ENCODE measurements at places on chromosomes 5 and 9.

GRCh38 chr5:32013658-32014057 lies 160.5 kb downstream of the GOLPH3 start:
- no peak for DNase-seq

GRCh38 chr5:129748913-129749880 lies 1.3 kb downstream of the MINAR2 start:
- DNase-seq, result no peak

DNA sequence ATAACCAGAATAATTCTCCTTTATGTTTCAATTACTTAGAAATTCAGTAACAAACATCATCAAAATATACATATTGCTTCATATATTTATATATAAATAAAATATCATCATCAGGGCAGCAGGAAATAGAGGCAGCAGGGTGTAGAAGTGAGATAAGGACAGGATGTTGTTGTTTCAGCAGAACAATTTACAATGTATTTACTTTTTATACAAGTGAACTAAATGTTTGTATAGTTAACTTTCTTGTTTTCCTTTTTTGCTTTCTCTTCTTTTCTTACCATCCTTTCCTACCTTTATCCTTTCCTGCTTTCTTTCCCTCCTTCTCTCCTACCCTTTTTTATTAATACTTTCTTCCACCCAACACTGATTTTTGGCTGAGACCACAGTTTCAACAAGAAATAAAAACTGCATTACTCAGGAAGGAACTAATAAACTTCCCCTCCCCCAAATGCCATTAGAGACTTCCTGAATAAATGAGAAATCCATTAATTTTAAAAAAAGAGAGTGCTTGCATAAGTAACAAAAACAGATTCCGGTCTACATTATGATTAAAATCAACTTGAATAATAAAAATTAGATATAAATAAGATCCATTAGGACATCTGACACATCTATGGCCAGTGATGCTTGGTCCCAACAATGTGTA lies 159.8 kb upstream of the ACOT12 start:
- no peak for DNase-seq

DNA sequence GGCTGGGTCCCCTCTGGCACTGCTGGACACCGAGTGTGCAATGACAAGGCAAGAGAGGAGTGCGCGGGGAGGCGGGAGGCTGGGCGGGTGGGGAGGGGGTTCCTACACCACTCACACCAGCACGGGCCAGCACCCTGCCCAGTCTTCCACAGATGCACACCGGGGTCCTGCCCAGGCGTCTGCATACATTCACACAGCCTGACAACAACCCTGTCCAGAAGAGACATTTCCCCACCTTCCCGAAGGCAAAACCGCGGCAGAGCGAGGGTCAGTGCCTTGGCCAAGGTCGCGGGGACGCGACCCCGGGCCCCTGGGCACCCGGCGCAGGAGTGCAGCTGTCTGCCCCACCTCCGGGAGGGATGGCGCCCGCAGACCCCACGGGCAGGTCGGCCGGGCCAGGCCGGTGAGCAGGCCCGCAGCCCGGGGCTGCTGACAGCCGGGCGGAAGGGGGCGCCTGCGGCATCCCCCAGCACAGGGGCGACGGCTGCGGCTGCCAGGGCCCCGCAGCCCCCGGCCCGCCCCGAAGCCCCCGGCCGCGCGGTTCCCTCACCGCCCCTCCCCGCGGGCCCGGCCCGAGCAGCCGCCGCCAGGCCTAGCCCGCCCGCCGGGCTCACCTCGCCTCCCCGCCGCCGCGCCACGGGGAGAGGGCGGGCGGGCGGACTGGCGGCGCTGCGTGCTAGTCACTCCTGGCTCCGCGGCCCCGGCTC lies 496 bp downstream of the MAPK9 start:
- peak; percentile 3 for DNase-seq

DNA sequence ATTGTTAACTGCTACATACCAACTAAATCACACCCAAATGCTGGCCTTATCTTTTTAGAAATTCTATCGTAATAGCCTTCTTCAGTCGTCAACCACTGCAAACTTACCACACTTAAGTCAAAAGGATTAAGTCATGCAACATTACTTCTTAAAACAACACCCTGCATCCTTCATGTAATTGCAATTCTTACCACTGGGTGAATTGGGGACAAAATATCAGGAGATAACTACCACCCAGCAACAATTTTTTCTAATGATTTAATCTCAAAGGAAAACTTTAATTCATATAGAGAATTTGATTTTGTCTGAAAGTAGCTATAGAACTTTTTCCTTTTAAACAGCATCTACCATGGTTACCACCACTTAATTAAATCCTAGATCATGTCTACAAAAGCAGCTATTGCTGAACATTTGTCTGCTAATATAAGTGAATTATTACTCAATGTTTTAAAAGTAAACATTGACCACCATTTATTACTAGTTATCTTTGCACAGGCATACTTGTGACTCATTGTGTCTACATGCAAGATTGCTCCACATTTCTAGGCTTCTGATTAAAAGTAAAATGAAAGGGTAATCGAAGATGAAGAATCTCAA lies 10.5 kb downstream of the MLLT3 start:
- peak; percentile 29 for DNase-seq

GRCh38 chr9:127528422-127529251 lies 77.3 kb downstream of the LRSAM1 start:
- DNase-seq, result no peak

- no peak for DNase-seq
These were observed 14.2 kb upstream of the AP3B1 start for GRCh38 chr5:78308703-78309102.

DNA sequence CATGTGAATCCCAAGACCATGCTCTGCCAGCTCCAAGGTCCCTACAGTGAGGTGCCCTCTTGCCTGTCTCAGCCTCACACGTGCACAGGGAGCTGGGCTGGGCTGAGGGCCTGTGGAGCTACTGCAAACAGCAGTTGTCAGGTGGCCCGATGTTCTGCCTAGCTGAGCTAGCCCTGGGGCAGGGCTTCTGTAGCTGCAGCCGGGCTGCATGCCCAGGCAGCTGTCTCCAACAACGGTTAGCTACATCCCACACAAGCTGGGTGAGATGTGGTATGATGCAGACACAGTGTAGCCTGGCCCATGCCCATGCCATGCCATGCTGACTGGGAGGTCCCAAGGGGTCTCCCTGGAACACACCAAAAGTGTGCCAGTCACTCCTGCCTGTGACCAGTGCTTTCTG lies 62.0 kb downstream of the MACROH2A1 start:
- no peak for DNase-seq

DNA sequence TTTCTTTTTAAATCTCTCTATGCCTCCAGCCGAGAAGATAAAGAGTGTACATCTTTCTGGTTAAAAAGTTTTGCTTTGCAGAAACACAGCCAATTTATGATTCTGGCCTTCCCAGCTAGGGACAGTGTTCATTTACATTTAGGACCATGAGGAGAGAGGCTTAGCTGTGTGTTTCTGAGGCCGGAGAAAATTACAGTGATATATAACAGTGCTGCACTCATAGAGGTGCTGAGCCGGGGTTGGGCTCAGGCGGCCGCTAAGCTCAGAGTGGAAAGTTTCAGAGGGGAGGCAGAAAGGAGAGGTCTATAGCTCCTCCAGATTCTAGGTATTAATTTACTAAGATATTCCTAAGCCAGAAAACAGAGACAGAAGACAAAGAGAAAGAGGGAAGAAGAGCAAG lies 37.0 kb upstream of the LCP2 start:
- no peak for DNase-seq

GRCh38 chr5:167916706-167917105 lies 374.7 kb upstream of the WWC1 start:
- DNase-seq, result peak; percentile 47

All from AG08395 (cell line).